ENCODE measurements at places on chromosomes 11 and 22.

GRCh38 chr11:94973099-94973968 is at the start of the genes CWC15 and KDM4D:
Gene CWC15 (minus strand): TSS chr11:94973556. CDS start chr11:94972185, 1,371 bp downstream.
Gene KDM4D (plus strand): TSS chr11:94973709. CDS start chr11:94997373, 23,664 bp downstream.
- peak; percentile 95 for DNase-seq

DNA sequence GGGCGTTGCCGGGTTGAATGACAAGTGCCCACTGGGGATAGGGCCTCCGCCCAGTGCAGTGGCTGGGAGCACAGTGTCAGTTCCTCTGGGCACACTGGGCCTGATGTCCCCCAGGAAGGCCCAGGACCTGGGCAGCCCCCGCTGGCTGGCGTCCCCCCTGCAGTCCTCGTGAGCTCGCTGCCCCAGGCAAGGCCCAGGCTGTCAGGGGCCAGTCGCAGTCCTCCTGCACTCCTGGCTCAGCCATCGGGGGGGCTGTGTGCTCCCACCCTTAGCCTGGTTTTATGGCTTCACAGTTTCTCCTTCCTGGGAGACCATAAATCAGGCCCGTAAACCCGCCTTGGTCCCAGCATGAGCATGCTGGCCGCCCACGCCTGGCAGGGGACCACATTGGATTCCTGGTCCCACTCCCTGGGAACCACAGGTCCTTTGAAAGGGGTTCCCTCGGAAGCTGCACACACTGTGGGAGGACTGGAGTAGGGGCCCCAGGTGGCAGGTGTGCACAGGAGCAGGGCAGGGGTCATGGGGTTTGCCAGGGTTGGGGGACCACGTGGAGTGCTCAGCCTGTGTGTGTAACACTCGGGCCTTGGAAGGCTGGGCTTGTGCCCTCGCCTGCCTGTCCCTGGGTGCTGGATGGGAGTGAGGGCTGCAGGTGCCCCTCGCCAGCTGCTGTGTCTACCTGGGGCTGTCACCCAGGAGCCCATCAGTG is 113.6 kb downstream of the KCNQ1OT1 start:
- DNase-seq: no peak

- DNase-seq: no peak
Observed at GRCh38 chr11:98227278-98227677, 793.5 kb upstream of the CNTN5 start.

GRCh38 chr22:25068707-25069106 is 116.2 kb downstream of the KIAA1671 start:
- peak; percentile 48 for DNase-seq

DNA sequence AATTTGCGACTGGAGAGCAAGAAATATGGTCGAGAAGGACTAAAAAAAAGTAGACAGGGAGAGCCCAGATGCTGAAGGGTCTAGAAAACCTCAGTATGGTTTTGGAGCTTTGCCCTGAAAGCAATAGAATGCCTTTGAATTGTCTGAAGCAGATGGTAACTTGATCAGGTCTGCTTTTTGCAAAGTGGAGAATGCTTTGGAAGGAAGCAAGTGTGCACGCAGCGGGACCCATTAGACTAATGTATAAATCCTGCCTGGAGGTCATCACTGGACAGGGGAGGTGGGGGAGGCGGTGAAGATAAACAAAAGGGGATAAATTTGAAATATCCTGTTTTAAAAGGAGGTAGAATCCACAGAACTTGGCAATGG is 757 bp upstream of the HINFP start:
- no peak for DNase-seq

DNA sequence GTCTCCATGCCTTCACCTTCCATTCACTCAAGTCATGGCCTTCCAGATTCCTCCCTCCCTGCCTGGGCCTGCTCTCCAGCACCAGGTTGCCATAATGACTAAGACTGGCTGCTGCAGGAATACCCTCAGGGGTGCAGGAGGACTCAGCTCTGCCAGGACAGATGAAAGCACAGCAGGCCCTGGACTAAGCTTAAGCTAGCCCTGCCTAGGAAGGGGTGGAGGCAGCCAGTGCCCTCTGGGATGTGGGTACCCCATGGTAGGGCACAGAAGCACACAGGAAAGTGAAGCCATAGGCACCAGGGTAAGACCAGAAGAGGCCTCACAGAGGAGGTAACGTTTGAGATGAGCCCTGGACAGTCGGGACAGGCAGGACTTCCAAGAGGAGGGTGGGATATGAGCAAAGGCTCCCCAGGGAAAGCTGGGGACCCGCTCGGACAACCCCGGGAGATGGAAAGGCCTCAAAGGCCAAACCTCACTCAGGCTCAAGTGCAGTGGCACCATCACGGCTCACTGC is 3.0 kb upstream of the RIN1 start:
- DNase-seq: peak; percentile 4

DNA sequence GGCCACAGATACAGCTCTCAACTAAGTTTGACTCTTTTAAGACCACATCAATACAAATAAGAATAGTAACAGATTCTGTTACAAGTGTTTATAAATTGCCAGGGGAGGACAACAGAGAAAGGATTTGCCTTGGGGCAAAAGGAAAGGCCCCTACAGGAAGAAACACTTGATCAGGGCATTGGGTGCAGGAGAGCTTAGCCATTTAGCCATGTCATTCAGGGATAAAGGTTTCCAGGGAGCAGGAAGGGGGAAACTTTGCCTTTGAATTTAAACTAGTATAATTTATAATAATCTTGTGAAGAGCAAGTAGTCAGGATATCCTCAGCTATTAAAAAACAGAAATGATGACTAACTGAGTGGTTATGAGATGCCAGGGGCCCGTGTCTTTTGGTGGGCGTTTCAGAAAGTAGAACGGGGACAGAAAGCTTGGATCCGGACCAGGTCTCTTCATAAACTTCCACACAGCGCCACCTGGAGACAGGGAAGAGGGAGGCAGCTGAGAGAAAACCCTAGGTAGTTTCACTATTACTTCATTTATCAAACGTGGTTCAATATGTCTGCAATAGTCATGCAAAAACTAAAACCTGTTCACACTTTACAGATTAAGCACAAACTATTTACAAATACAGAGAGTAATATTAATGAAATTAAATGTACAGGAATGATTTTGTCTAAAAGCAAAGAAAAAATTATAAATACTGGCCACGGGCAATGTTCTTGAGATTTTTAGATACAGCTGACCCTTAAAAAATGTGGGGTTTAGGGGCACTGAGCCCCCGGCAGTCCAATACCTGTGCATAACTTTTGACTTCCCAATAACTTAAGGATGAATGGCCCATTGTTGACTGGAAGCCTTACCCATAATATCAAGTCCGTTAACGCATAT is 11.0 kb upstream of the SLC5A4 start:
- DNase-seq: peak; percentile 73

- no peak for DNase-seq
Observed at GRCh38 chr11:114308689-114309089, 12.5 kb downstream of the NNMT start.

GRCh38 chr11:47087801-47088200 is 88.9 kb downstream of the ARFGAP2 start:
- DNase-seq: no peak

DNA sequence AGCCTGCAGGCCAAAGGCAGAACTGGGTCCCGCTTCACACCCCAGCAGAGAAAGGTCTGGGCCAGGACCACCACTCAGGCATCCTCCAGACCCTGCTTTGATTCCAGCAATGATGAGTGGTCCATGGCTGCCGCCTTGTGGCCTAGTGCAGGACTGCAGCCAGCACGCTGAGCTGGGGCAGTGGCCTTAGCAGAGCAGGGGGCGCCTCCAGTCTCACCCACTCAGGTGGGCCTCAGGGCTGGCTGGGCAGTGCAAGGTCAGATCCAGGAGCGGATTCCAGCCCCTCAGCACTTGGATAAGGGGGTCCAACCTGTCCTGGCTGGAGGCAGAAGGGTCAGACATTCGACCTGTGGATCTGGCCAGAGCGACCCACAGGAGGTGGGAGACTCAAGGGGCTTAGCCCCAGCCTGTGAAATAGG is 9.6 kb upstream of the PDE2A start:
- peak; percentile 55 for DNase-seq

DNA sequence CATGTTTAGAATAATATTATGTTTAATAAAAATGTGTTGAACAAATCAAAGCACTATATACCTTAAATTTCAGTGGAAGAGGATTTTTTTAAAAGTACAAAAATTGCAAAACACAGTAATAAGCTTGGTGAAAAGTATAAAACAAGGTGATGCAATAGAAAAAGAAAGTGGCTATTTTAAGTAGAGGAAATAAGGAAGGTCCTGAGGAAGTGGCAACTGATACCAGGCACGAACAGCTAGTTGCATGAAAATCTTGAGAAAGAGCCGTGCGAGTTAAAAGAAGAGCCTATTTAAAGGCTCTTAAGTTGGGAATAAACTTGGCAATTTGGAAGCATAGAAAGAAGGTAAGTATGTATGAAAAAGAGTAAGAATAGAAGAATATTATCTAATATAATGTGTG is 1679.3 kb downstream of the LRRC4C start:
- DNase-seq: no peak

DNA sequence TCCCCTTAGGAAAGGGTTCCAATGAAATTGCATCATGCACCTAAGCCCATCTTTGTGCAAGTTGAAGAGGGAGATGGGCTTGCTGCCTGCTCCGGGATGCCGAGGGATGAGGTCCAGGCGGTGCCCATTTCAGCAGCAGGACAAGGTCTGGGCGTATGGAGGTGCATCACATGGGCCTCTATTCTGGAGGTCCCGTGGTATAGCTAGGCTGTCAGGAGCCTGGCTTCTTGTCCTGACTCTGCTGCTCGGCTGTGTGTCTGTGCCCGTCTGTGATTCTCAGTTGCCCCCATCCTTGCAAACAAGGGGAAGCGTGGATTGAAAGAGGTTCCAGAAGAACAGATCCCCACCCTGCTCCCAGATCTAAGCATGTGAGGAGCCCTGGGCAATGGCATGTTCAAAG is 130.0 kb downstream of the OSBP2 start:
- no peak for DNase-seq

- no peak for DNase-seq
Observed at GRCh38 chr11:4704054-4704789, at the start of gene MMP26. Gene MMP26 (plus strand): TSS chr11:4704784.

DNA sequence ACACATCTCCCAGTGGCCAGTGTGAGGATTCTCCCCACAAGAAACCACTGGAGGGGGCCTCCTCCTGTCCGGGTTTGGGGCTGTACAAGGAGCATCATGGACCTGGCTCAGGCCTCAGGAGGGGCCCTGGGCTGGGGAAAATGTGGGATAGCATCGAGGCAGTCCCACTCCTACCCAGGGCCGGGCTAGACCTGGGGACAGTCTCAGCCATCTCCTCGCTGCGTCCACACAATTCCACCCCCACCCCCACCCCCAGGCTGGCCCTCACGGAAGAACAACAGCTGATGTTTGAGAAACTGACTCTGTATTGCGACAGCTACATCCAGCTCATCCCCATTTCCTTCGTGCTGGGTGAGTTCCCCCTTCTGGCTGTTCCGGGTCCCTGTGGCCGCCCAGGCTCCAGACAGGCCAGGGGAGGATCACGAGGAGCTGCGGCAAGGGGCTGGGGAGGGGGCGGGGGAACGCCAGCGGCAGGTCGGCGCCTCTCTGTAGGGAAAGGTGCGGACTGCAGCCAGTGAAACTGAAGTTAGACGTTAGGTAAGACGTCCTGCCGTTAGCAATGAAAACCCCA is 4.8 kb downstream of the BEST1 start:
- peak; percentile 43 for DNase-seq

- no peak for DNase-seq
Observed at GRCh38 chr11:117094776-117095175, 3.5 kb downstream of the SIK3 start.

DNA sequence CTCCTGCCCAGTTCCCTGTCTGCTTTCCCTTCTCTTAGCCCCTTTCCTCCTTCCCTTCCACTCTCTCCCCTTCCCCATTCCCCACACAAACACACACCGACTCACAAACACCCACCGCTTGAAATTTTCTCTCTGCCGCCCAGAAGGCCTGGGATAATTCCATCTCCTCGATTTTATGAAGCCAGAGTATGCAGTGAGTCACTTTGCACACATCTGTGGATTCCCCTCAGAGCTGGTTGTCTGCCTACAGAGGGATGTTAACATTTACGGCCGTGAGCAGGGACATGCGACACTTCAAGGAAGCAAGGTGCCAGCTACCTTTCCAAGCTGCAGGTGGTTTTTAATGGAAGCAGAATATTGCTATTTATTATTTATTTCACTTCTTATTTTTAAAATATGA is 332.0 kb downstream of the TENM4 start:
- no peak for DNase-seq

GRCh38 chr11:121466063-121466794 is 13.5 kb upstream of the SORL1-AS1 start:
- DNase-seq: no peak

DNA sequence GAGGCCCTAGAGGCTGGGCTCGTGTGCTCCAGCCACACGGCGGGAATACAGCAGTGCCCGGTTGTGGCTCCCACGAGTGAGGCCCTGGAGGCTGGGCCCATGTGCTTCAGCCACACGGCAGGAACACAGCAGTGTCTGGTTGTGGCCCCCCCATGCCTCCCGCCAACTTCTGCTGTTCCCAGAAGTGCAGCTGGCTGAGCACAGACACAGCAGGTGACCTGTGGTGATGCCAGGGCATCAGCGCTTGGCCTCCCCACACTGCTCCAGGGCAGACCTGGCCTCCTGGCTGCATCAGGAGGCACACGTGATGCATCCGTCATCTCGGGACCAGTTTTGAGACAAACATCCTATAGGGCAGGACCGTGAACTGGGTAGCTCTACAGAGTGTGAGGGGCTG is 110.3 kb downstream of the KCNQ1OT1 start:
- no peak for DNase-seq

DNA sequence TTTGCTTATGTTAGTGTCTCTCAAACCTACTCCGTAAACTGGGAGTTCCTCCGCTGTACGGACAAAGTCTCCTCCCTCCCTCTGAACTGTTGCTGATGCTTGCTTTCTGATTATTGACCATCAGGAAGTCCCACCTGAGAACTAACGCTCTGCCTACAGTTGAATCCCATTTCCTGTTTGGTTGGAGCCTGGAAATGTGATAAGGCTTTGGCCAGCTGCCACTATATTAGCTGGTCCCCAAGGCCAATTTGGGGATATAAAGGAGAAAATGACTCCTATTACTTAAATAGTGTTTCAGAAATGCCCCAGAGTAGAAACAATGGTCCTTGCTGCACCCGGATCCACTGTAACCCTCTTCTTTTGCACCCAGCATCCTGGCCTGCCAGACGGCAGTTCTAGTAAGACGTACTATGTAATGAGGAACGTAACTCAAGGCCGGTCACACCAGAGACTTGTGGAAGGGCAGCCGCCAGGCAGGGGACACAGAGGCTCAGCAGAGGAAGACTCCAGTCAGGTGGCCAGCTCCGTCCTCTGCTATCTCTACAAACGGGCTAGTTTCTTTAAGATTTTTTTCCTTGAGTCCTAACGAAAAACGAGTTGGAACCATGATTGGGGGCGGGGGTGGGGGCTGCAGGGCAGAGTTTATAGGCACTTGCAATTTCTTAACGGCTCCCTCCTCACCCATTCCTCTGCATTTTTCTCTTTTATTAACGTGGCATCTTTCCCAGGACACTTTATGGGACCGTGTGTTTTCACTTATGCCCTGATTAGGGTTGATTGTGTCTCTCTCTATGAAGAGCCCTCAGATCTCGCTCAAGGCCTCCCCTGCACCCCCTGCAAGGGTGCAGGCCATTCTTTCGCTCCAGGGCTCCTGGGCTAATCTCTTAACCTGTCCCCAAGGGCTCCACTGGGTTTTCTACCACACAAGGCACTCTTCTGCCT is 72.8 kb upstream of the CDON start:
- DNase-seq: no peak
